Sigmoid colon (tissue), 7 donors: ENCODE measurements at places on chromosomes 12 and 14. TPM values are rescaled to one million over a fixed set of nuclear protein-coding genes. Genes with fewer than 3 reads are reported as not detected.

GRCh38 chr12:11577658-11578260 is 71.7 kb upstream of the ETV6 start:
- DNase-seq = no peak
- no peak overlapping the region for H3K4me3 ChIP-seq
- H3K27me3 ChIP-seq = no peaks in the 10 kb centered on the region
- H3K36me3 ChIP-seq = no peaks in the 10 kb centered on the region

GRCh38 chr12:15698377-15698871 is 90.8 kb downstream of the EPS8 start:
- H3K4me3 ChIP-seq = no peak overlapping the region
- no peaks in the 10 kb centered on the region for H3K27me3 ChIP-seq
- H3K4me1 ChIP-seq = no peaks in the 10 kb centered on the region
- DNase-seq = no peak
- H3K36me3 ChIP-seq = no peaks in the 10 kb centered on the region

- no peak overlapping the region for H3K4me3 ChIP-seq
- H3K27ac ChIP-seq = no peak overlapping the region
- no peaks in the 10 kb centered on the region for H3K27me3 ChIP-seq
- no peak for DNase-seq
- no peaks in the 10 kb centered on the region for H3K36me3 ChIP-seq
- H3K4me1 ChIP-seq = no peaks in the 10 kb centered on the region
Measured at GRCh38 chr14:66403183-66403582, 83.0 kb upstream of the CCDC196 start.

Gene RSRC2
- polyA plus RNA-seq = 52.1 TPM

Gene ZNF384
- 30.0 TPM for polyA plus RNA-seq

Gene DNAH10
- not detected for polyA plus RNA-seq

Gene ADCY6
- polyA plus RNA-seq = 52.5 TPM

Gene SERPINA12
- not detected for polyA plus RNA-seq

DNA sequence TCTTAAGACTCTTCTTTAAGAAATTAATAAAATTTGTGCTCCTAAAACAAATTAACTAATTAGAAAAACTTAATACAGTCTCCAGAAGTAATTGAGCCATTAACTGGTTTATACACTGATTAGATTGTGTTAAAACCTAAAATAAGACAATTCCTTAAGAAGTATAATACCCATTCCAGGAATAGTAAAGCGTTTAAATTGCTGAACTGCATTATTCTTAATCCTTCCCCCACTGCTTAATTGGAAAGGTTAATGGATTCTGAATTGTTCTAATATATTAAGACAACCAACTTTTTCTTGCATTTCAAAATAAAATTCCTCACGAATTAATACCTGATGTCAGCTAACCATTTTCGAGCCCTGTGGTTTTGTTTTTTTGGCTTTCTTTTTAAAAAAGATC is 128.4 kb downstream of the KICS2 start:
- no peak for DNase-seq
- no peaks in the 10 kb centered on the region for H3K27me3 ChIP-seq
- no peak overlapping the region for H3K4me3 ChIP-seq
- H3K27ac ChIP-seq = no peak overlapping the region

- no peak for DNase-seq
- no peak overlapping the region for H3K4me3 ChIP-seq
- peaks cover 67% of the 10 kb centered on the region for H3K36me3 ChIP-seq
Measured at GRCh38 chr14:91159182-91159581, 45.3 kb downstream of the DGLUCY start.

DNA sequence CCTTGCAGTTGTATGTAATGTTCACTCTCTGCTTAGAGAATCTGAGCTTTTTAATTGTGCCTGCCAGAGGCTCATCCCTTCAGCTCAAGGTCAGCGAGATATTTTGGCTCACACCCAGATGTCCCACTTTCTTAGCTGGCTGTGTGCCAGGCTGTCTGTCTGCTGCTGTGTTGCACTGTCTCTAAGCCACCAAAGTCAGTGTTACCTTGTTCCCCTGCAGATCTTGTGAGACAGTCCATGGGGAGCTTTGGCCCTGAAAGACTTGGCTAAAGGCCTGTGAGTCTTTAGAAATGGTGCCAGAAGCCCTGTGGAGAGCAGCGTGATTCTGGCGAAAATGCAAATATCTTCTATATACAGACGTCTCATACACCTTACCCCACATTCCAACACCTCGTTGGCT is 293.7 kb downstream of the TTC6 start:
- no peak overlapping the region for H3K4me3 ChIP-seq
- no peaks in the 10 kb centered on the region for H3K4me1 ChIP-seq
- no peak for DNase-seq
- H3K27ac ChIP-seq = no peak overlapping the region

GRCh38 chr12:130460611-130461446 is 123.1 kb downstream of the PIWIL1 start:
- H3K4me1 ChIP-seq = no peaks in the 10 kb centered on the region
- no peaks in the 10 kb centered on the region for H3K36me3 ChIP-seq
- no peak overlapping the region for H3K27ac ChIP-seq
- H3K4me3 ChIP-seq = no peak overlapping the region

- DNase-seq = no peak
- H3K27me3 ChIP-seq = no peaks in the 10 kb centered on the region
- H3K27ac ChIP-seq = peak overlapping the region; percentile 14
Measured at GRCh38 chr14:92670160-92670559, 78.3 kb downstream of the LGMN start.

- DNase-seq = no peak
- H3K36me3 ChIP-seq = no peaks in the 10 kb centered on the region
- H3K4me1 ChIP-seq = peaks cover 25% of the 10 kb centered on the region
- H3K4me3 ChIP-seq = no peak overlapping the region
- H3K27me3 ChIP-seq = no peaks in the 10 kb centered on the region
- no peak overlapping the region for H3K27ac ChIP-seq
Measured at GRCh38 chr14:100438271-100438670, 115.1 kb downstream of the SLC25A47 start.

Gene GTF2H3
- 9.2 TPM for polyA plus RNA-seq

DNA sequence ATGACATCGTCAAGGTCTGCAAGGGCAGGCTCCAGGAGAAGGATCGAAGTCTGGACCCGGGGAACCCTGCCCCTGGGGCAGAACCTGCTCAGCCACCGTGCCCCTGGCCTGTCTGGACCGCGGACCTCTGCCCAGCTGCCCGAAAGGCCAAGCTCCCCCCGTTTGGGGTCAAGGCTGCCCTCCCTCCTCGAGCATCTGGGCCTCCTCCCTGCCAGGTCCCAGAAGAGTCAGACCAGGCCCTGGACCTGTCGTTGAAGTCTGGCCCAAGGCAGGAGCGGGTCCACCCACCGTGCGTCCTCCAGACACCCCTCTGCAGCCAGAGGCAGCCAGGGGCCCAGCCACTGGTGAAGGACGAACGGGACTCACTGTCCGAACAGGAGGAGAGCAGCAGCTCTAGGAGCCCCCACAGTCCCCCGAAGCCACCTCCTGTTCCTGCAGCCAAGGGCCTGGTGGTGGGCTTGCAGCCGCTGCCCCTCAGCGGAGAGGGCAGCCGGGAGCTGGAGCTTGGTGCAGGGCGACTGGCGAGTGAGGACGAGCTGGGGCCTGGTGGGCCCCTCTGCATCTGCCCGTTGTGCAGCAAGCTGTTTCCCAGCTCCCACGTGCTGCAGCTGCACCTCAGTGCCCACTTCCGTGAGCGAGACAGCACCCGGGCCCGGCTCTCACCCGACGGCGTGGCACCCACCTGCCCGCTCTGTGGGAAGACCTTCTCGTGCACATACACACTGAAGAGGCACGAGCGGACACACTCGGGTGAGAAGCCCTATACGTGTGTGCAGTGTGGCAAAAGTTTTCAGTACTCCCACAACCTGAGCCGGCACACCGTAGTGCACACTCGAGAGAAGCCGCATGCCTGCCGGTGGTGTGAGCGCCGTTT is 856 bp downstream of the ZBTB42 start:
- peaks cover 50% of the 10 kb centered on the region for H3K4me1 ChIP-seq
- no peaks in the 10 kb centered on the region for H3K27me3 ChIP-seq
- H3K36me3 ChIP-seq = no peaks in the 10 kb centered on the region

DNA sequence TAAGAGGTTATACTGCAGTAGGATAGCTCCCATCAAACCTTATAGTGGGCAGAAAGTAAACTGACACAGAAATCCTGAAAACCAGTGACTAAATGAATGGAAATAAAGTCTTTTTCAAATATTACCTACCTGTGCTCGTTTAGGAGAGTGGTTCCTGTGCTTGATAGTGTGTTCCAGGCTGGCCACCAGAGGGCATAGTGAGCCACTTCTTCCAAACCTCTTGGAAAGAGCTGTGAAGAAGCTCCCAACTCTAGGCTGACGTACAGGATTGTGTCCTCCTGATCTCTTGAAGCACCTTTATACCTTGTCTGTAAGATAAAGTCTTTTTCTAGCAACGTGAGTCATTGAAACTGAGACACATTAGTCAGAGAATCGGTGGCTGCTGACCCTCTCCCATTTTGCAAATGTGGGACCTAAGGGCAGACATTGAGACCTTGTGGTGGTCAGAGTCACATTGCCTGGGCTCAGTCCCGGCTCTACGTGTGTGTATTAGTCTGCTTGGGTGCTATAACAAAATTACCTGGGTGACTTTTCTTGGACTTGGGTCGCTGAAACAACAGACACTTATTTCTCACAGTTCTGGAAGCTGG is 17.6 kb downstream of the TDP1 start:
- no peak overlapping the region for H3K4me3 ChIP-seq
- H3K4me1 ChIP-seq = no peaks in the 10 kb centered on the region
- no peak overlapping the region for H3K27ac ChIP-seq
- H3K27me3 ChIP-seq = no peaks in the 10 kb centered on the region

DNA sequence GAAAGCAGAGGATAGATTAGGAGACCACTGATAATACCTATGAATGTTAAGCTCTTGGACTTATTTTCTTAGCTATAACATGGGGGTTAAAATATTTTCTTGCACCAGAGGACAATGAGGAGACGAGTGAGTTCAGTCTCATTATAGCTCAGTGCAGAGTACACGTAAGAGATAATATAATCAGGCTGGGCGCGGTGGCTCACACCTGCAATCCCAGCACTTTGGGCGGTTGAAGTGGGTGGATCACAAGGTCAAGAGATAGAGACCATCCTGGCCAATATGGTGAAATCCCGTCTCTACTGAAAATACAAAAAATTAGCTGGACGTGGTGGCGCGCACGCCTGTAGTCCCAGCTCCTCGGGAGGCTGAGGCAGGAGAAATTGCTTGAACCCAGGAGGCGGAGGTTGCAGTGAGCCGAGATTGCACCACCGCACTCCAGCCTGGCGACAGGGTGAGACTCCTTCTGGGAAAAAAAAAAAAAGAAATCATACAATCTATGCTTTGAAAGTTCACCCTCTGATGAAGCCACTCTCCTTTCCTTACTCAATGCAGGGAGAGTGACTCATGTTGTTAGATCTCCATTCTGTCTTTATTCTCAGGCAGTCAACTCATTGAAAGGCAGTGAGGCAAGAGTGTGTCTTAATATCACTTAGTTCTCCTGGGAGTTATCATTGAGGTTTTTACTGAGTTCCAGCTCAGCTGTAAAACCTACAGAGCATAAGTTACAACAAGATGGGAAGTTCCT is 134.2 kb downstream of the SYNE2 start:
- H3K36me3 ChIP-seq = no peaks in the 10 kb centered on the region
- H3K27ac ChIP-seq = no peak overlapping the region
- H3K27me3 ChIP-seq = no peaks in the 10 kb centered on the region
- no peak overlapping the region for H3K4me3 ChIP-seq
- no peak for DNase-seq

DNA sequence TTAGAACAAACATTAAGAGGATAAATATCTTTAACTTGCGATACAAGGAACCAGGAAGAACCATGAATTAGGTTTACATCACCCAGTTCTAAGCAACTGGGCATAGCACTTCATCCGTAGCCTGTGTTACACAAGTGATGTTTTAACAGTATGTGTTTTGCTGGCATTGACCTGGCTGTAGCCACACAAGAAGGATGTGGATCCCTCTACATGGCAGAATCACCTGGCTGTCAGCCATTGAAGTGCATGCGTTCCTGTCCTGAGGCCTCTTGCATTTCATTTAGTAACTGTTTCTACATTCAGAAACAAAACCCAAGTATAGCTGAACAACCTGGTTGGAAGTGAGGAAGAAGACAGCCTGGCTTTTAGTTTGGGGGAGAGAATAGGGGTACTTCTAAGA is 72.2 kb downstream of the TGFB3 start:
- no peak overlapping the region for H3K4me3 ChIP-seq
- DNase-seq = no peak
- H3K36me3 ChIP-seq = no peaks in the 10 kb centered on the region

GRCh38 chr12:64216239-64216638 is 5.9 kb downstream of the KICS2 start:
- no peaks in the 10 kb centered on the region for H3K36me3 ChIP-seq
- no peak overlapping the region for H3K27ac ChIP-seq
- no peaks in the 10 kb centered on the region for H3K4me1 ChIP-seq

Gene GNB3
- 1.1 TPM for polyA plus RNA-seq

GRCh38 chr12:48716493-48717251 is at the start of gene CCNT1:
CCNT1 (minus strand) TSS chr12:48716707; CDS start chr12:48716675, 32 bp downstream.
- peaks cover 36% of the 10 kb centered on the region for H3K4me1 ChIP-seq
- H3K4me3 ChIP-seq = peak within 1 kb of the TSS; percentile 74
- no peaks in the 10 kb centered on the region for H3K36me3 ChIP-seq

DNA sequence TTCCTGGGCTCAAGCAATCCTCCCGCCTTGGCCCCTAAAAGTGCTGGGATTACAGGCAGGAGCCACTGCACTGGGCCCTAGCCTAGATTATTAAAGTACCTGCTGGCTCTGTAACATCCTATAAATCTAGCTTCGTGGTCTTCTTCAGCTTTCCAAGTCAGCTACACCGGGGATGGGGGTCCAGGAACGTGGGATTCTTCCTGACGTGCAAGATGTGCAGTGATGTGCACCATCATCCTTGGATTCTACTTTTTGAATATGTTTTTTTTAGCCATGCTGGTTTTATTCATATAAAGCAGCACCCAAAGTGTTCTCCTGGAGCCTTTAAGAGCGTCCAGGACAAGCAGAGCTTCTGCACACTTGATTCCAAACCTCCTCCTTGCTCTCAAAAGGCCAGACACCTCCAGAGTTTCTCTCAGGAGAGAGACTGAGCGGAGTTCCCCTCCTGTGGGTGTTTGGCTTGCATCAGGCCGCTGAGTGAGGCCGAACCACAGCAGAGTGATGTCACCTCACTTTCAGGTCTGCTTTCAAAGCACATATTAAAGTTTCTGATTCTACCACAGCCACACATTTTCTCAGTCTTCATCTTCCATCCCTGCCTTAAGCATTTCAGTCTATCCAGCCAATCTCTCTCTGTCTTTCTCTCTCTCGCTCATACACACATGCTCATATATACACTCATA is 33.4 kb downstream of the VCPKMT start:
- peaks cover 5% of the 10 kb centered on the region for H3K4me1 ChIP-seq
- no peaks in the 10 kb centered on the region for H3K36me3 ChIP-seq
- DNase-seq = no peak
- H3K27ac ChIP-seq = no peak overlapping the region

DNA sequence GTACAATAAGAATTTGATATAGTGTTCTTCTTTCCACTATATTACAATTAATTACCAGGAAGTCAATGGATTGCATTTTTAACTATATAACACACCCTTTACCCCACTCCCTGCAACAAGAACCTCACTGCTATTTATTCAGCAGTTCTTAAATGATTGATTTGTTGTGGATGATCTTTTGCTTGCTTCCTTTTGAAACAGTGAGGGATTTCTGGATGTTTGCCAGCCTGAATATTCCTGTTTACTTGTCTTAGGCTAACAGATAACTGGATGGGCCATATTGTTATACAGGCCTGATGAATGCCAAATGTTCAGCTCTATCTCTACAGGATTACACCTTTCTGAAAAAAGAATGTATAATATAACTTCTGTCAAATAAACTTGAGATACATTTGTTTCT is 497.6 kb downstream of the APAF1 start:
- no peaks in the 10 kb centered on the region for H3K27me3 ChIP-seq
- DNase-seq = no peak
- no peaks in the 10 kb centered on the region for H3K36me3 ChIP-seq
- H3K4me1 ChIP-seq = no peaks in the 10 kb centered on the region

Gene CCDC196
- 1.2 TPM for polyA plus RNA-seq
